HuH-7 (cell line): ENCODE measurements at places on chromosomes 6 and 20.

DNA sequence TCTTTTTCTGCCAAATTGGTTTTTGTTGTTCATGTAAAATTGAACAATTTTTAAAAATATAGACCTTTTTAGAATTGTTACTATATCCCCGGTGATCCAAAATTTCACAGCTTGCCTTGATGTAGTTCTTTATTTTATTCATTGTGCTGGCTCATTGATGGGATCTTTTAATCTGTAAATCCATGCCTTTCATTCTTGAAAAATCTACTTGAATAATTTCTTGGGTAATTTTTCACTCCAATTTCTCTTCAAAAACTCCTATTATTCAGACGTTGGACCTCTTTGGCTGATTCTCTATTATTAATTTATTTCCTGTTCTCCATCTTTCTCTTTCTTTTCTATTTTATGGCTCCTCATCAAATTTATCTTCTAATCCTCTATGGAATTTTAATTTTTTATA, 476.1 kb upstream of the CITED2 start:
- DNase-seq = no peak

DNA sequence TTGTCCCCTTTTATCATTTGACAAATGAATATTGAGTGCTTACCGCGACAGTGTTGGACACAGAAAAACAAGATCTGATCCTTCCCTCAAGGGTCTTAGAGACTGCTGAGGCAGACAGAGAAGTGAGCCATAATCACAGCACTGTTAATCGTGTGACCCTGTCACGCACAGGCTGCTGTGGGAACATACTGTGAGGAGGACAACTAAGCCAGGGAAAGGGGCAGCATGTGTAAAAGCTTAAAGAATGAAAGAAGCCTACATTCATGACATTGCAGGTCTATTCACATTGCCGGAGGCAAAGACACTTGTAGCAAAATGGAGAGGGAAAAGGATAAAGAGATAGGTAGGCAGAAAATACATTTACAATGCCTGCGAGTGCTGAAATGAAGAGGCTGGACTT, 32.7 kb downstream of the TRDN start:
- no peak for DNase-seq

- no peak for DNase-seq
Measured at GRCh38 chr20:35575958-35576357, 34.1 kb downstream of the ERGIC3 start.

DNA sequence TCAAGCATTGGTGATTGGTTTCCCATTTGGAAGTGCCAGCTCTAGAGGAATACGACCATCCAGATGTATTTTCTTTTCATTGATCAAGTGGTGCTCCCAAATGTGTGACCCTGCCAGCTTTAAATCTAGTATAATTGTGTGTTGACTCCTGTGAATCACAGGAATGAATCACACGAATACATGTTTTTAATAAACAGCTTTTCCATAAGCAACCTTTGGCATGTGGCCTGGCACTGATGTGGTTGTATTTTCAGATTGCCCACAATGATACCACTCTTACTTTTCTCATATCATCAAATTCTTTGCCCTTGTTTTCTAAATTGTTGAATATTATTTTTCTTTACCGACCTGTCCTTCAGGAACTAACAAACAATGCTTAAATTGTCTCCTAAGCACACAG, 367 bp downstream of the GSTA3 start:
- DNase-seq = no peak

GRCh38 chr6:147950623-147950987, 392.0 kb upstream of the SASH1 start:
- DNase-seq = no peak

- DNase-seq = no peak
Measured at GRCh38 chr20:41570557-41570956, 47.6 kb downstream of the CHD6 start.

DNA sequence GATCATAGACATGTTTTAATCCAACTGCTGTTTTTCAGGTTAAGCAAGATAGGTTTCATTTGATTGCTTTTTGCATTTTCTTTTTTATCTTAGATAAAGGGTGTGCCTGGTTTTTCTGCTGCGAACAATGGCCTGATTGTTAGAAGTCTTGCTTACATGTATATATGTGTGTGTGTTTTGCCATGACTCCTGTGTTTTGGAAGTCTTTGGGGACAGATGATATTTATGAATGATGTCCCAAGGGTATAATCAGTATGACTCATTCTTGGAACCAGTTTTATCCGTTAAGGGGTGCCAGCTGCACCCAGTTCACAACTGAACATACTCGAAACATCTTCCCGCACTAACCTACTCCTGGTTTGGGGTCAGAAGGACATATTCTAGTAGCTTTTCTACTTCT, 230.1 kb upstream of the SUPT3H start:
- no peak for DNase-seq

DNA sequence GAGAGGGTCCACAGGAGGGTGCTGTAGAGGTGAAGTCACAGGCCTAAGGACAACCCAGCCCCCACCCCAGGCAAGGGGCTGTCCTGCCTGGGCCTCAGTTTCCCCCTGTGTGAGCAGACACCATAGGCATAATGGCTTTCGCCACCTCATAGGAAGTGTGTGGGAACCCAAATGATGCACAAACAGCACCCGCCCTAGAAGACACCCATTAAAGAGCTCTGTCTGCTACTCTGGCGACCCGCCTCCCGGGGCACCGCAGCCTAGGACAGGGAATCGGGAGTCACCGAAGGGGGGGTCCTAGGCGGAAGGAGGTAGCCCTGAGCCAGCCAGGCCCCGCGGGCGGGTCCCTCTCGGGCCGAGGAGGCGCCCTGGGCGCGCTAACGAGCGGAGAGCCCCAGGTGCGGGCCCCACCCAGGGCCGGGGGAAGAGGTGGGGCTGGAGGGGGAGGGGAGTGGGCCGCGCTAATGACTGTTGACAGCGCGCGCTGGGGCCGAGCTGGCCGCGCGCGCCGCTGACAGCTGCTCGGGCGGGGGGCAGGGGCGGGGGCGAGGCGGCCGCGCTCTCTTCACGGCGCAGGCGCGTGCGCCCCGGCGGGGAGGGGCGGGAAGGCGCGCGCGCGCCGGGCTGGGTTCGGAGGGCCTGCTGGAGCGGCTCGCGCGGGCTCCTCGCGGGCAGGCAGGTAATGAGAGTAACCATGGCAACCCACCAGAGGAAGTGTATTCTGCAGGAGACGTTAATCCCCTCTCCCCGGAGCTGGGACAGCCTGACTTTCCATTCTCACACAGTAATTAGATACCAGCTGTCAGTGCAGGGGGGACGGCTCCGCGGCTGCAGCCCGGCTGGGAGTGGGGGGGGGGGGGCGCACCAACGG, 48.9 kb downstream of the NOL4L start:
- peak; percentile 88 for DNase-seq

- DNase-seq = no peak
Measured at GRCh38 chr20:5497556-5497955, 180.8 kb upstream of the PROKR2 start.
